ENCODE measurements at places on chromosomes 3 and 15.

DNA sequence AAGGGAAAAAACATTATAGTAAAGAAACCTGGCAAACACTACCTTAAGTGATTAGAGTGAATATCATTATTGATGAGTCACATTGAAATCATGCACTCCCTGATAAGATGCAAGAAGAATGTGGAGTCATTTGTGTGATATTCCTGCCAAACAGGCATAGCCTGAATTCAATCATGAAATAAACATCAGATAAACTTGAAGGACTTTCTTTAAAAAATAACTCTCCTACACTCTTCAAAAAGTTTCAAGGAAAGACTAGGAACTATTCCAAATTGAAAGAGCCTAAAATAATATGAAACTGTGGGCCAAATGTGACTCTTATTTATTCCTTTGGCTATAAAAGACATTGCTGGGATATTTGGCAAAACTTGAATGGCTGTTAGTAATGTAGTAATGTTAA lies 625.7 kb upstream of the LMCD1 start:
- DNase-seq: no peak

- DNase-seq: no peak
Measured at GRCh38 chr15:88702983-88703382, 64.2 kb downstream of the ISG20 start.

- DNase-seq: no peak
Measured at GRCh38 chr3:126134219-126134975, 46.0 kb downstream of the ALDH1L1 start.

GRCh38 chr15:100772892-100773520 lies 106.6 kb upstream of the ALDH1A3 start:
- no peak for DNase-seq

GRCh38 chr3:32991781-32992180 lies 40.3 kb downstream of the CCR4 start:
- DNase-seq: no peak

Measured in activated naive CD4-positive, alpha-beta T cell (primary cell).